ENCODE measurements at places on chromosomes 5 and 9.
A peak's percentile ranks its signal among the peaks of the same experiment; 100 is the strongest.

DNA sequence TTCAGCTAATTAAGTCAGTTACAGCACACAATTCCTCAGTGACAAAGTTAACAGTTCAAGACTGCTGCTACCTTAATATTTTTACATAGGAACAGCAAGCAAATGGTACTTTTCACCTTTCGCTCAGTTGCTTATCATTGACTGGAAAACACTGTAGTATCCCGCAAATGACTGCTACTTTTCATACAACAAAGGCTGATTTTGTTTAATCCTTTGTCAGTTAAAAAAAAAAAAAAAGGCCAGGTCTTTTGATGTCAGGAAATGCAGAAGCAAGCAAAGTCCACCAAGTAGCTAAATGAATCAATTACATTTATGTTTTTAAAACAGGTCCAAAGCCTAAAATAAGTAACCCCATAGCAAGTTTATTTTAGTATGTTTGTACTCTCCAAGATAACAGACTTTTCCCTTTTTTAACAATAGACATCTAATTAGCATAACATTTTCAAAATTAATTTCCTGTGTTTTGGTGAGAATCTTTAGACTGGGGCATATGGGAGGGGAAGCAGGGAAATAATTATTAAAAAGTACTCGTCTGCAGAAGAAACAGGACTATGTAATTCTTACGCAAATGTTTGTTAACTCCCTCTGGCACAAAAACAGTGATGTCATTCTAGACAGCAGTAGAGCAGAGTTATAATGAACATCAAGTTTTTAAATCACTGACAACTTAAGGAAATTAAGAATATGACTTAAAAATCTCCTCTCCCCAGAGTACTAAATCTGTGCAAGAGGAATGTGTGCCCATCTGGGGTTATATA is 9.6 kb downstream of the PFDN1 start:
- no peak for DNase-seq

- DNase-seq, result no peak
Observed at GRCh38 chr5:62298118-62298517, 7.9 kb upstream of the KIF2A start.

DNA sequence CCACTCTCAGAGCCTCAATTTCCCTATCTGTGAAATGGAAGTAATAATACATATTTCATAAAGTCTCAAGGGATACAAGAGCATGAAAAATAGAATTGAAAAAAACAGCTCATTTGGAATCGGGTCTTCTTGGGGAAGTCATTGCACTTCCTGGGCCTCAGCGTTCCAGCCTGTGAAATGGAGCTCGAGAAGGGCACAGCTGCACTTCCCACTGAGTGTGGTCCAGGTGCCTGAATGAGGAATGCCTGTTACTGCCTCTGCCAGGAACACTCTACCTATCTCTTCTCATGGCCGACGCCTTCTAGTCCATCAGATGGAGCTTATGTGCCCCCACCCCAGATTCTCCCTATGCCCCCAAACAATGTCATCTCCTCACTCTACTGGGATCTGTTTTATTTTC is 924 bp upstream of the NEURL1B start:
- DNase-seq, result no peak

DNA sequence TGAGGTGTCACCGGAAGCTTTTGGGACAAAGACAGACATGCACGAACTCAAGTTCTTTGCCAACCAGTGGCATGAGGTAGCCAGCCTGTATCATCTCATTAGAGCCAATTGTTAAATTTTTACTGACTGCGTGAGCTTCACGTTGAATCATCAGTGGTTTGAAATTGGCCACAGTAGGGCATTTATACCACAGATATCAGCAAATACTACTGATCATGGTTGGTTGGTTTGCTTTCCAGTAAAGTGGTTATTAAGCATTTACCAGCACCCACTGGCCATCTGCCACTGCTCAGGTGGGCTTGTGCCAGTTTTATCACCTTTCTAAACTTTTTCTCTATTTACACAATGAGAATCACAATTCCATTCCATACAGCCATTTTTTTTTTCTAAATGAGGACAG is 28.4 kb upstream of the SHC3 start:
- DNase-seq, result no peak

DNA sequence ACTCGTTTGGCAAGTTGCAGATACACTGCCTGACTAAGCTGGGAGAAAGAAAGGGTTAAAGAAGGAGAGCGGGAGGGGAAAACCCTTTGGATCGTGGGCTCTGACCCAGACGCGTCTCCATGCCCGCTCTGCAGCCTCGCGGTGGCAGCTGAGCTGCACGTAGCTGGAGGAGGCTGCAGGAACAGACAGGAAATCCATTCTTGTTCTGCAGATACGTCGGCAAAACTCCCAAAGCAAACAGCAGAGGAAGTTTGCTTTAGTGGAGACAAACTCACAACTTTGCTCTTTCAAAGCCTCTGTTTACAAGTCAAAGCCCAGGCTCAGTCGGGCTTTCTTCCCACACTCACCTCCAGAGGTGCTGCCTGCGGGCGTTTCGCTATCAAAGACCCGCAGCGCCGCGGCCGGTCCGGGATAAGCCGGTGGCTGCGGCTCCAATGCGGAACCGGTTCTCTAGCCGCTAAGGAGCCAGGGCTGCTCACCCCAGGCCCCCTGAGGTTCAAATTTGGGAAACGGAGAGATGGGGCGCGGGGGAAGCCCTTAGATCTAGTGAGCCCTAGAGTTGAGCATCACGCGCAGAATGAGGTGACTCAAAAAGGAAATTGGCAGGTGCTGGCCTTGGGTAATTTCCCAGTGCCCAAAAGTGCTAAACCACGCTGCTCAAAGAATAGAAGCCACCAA is 60.7 kb downstream of the MAT2B start:
- DNase-seq, result peak; percentile 11

- no peak for DNase-seq
Observed at GRCh38 chr5:149687486-149688168, 42.5 kb upstream of the PPARGC1B start.

DNA sequence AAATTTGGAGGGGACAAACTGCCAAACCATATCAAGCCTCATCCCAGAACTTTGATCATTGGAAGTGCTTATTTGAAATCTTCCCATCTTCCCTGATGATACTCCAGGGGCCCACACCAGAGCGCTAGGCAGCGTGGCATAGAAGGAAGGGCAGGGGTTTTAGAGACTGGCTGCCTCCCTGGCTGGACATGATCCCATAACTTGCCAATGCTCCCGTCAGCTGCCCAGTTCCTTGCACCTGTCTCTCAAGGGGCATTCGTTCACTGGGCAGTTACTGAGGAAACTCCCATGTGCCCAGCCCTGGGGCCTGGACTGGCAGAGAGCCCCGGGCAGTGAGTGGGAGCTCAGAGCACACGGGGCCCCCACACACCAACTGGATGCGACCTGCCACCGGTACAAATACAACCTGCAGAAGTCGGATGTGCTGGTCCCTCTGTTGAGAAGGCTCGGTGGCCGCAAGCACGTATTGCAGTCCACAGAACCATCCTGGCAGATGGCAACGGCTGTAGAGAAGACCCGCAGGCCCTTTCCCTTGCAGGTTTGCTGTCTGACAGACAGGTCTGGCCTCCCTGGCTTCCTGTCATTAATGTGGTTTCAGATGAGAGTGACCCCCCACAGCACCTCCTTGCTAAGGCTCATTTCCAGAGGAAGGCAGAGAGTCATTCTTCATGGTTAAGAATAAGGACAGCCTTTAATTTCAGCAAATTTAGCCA is 122.4 kb downstream of the MVB12B start:
- no peak for DNase-seq

DNA sequence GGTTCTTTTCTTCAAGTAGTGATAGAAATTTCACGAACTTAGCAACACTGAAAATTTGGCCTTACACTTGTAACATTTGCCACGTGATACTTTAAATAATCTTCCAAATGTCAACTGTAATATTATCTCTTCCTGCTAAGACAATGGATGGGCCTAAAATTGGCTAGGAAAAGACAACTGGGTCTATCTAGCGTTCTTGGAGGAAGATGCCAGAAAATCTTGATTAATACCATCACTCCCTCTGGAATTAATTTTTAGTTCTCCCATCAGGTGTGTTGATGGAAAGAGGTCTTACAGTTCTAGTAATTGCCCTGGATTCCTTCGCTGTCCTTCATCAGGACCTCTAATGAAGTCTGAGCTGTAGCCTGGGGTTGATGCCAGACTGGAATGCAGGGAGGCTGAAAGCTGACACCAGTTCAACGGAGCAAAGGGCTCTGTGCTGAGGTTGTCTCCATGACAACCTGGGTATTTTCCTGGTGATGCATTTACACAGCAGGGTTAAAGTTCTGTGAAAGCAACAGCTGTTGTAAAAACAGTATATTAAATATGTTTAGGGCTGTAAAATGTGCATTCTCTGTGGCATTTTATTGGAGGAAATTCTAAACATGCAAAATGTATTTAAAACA is 92.3 kb downstream of the GAS1 start:
- no peak for DNase-seq

DNA sequence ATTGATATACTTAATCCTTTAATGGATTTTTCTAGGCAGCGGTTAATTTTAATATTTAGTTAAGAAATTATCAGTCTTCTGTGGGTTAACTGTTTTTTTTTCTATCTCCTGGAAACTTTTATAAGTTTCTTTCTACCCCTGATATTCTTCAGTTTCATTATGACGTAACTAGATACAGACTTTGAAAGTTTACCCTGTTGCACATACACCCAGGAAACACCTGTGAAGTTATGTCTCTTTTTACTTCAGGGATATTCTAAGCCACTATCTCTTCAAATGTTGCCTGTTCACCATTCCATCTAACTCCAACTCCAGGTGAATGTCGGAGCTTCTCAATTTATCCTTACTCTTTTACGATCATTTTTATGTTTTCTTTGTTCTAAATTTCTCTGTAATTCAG is 329.0 kb downstream of the ICE1 start:
- no peak for DNase-seq

- no peak for DNase-seq
Observed at GRCh38 chr5:168370831-168371230, 79.4 kb downstream of the WWC1 start.

DNA sequence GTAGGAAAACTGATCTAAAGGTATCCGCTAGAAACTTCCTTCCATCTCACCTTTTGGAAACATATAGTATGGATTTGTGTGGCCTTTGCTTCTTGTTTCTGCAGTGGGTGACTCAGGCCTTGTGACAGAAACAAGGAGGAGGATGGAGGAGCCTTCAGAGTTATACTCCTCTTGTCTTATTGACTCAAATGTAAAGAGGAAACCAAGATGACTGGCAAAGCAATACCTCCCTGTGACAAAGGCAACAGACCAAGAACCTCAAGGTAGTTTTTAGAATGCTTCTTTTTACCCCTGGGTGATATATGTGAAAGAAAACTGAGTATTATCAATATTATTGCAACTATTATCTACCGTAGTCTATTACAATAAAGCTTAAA is 123.3 kb upstream of the SLIT3 start:
- no peak for DNase-seq

- DNase-seq, result no peak
Observed at GRCh38 chr5:163379298-163380155, 57.9 kb upstream of the CCNG1 start.

DNA sequence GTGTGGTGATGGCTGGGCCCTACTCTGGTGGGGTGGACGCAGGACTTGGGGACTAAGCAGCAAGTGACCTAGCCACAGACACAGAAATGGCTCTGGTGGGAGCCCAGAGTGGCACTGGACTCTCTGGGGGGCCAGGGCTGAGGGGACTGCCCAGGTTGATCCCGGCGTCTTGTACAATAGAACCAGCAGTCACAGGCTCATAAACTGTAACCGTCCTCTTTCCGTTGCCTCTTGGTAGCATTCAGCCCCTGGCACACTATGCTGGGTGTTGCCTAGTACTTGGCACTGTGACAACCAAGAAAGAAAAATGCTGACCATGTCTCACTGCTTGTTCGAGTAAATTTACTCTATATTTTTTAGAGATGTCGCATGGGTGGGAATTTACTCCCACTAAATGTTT is 80.5 kb downstream of the DAB2IP start:
- no peak for DNase-seq

DNA sequence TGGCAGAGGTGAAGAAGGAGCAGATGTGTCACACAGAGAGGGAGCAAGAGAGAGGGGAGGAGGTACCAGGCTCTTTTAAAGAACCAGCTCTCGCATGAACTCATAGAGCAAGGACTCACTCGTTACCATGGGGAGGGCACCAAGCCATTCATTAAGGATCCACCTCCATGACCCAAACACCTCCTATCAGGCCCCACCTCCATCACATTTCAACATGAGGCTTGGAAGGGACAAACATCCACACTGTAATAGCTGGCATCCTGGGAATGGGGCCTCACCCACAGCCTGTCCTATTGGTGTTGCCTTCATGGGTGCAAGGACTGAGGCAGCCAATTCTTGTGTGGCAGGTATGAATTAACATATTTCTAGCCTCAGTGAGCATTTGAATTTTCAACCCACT is 11.6 kb upstream of the TNFAIP8 start:
- no peak for DNase-seq

- DNase-seq, result no peak
Observed at GRCh38 chr9:129576546-129577543, 44.1 kb downstream of the C9orf50 start.

- no peak for DNase-seq
Observed at GRCh38 chr9:75500479-75500878, 390.0 kb upstream of the PCSK5 start.
